Astrocyte of the cerebellum (primary cell): ENCODE measurements at places on chromosomes 12 and 14.

GRCh38 chr12:52637299-52637698 lies 14.7 kb downstream of the KRT2 start:
- DNase-seq = no peak

GRCh38 chr12:52151837-52152783 lies 39.7 kb downstream of the KRT80 start:
- DNase-seq = no peak

- DNase-seq = no peak
Measured at GRCh38 chr12:30448038-30448437, 247.6 kb downstream of the IPO8 start.

- peak; percentile 50 for DNase-seq
Measured at GRCh38 chr14:21039585-21040369, 2.4 kb upstream of the RNASE7 start.

GRCh38 chr14:51507906-51508511 lies 143.7 kb upstream of the FRMD6 start:
- peak; percentile 68 for DNase-seq

GRCh38 chr14:82490397-82490796 lies 956.7 kb upstream of the SEL1L start:
- no peak for DNase-seq

DNA sequence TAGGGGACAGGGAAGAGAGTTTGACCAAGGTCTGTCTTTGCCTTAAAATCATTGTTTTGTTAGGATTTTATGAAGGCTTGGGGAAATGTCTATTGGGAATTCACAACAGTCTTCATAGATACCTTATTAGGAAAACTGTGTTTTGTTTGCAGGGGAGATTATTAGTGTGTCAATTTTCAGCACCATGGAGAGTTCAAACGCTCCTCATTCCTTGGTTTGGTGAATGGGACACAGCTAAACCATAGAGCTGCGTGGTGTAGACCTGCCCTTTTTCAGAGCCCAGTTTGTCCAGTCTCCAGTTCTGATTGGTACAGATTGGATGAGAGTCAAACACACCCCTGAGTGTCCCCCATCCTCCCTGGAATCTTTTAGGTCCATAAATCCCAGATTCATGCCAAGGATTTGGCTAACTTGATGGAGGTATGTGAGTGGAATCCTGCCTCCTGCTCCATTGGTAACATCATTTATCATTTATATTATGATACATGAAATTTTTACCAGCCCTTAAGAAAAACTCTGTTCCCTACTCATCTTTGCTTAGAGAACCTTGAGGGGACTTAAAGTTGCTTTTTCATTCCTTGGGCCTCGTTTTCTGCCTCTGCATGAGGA lies 12.0 kb downstream of the NGDN start:
- DNase-seq = no peak

- no peak for DNase-seq
Measured at GRCh38 chr12:59357811-59358210, 238.0 kb upstream of the SLC16A7 start.

- peak; percentile 78 for DNase-seq
Measured at GRCh38 chr12:105948331-105948730, 190.4 kb downstream of the NUAK1 start.

DNA sequence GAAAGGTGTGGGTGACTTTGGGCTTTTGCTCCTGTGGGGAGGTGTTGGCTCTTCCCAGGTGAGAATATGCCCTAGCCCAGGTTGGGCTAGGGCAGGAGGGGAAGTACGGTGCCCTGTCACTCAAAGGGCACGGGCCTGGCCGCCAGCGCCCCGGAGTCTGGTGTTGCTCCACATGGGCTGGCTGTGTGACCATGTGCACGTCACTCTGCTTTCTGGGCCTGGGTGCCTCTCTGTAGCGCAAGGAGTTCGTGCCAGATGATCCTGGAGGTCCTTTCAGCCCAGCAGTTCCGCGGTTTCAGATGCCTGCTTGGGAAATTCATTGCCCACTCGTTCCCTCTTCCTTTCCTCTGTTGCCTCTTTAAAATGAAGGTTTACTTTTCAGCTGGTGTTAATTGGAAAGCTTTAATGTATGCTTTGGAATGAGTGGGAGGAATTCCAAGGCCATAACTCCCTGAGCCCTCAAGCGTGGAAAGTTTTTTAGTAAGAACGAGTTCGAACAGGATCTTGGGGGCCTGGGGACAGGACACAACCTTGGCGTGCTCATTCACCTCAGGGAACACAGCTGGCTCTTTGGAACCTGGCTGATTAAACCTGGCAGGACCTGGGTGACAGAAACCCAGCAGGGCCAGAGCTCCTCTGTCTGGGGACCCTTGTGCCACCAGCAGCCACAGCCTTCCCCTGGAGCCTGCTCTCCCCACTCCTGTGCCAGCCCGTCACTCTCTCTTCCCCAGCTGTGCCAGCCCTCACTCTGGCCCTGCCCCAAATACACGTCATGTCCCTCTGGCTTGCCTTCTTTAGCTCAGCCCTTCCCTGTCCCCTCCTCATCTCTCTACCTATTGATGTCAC lies 42.8 kb downstream of the TSPAN9 start:
- peak; percentile 59 for DNase-seq

DNA sequence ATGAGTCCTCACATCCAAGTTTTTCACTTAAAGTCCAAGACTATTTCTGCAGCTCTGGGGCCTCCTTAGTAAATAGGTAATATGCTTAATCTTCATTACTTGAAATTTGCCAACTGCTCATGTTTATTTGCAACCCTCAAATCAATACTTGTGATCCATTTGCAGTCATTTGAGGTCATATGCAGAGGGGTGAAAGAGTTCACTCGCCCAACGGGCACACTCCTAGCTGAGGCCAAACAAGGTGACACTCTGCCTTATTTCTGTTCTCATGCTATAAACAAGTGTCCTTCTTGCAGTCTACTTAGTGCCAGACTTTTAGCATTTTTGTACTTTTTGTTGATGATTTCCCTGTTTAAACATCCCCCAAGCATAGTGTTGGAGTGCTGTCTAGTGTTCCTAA lies 409.9 kb downstream of the AEBP2 start:
- DNase-seq = no peak

DNA sequence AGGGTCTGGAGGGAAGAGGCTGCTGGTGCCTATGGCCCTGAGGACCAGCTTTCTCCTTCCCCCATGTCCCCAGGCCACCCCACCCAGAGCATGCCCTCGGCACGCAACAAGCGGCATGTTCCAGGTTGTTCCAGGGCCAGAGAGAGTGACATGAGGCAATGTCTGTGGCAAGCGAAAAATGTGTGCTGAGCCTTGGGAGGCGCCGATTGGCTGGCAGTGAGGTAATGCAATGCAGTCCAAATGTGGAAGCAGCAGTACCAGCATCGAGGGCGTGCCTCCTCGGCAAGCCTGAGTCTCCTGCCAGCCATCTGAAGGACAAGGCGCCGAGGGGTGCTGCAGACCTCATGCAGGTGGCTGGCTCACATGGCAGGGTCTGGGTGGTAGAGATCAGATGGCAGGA lies 423.8 kb downstream of the NRXN3 start:
- no peak for DNase-seq

GRCh38 chr14:88815980-88816379 lies 8.5 kb upstream of the TTC8 start:
- no peak for DNase-seq

GRCh38 chr12:29726321-29726692 lies 57.4 kb downstream of the TMTC1 start:
- peak; percentile 40 for DNase-seq

DNA sequence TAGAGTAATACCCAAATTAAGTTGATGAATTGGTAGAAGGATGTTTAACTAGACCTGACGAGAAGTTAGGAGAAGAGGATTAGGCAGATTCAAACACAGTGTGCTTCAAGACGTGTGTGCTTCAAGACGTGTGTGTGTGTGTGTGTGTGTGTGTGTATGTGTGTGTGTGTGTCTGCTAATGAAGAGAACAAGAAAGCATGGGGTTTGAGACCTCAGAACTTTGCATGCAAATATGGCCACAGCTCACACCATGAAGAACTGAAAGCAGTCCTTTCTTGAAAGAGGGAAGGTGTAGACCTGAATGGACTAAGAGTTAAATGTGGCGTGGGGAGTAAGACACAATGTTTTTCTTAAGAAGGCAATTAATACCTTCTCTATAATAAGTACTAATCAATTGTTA lies 32.5 kb upstream of the SSPN start:
- DNase-seq = no peak

GRCh38 chr12:8667270-8667669 lies 4.6 kb upstream of the MFAP5 start:
- no peak for DNase-seq

GRCh38 chr12:50894241-50894640 lies 51.5 kb downstream of the TMPRSS12 start:
- DNase-seq = no peak

- DNase-seq = no peak
Measured at GRCh38 chr12:54525383-54525782, 24.0 kb upstream of the PDE1B start.

DNA sequence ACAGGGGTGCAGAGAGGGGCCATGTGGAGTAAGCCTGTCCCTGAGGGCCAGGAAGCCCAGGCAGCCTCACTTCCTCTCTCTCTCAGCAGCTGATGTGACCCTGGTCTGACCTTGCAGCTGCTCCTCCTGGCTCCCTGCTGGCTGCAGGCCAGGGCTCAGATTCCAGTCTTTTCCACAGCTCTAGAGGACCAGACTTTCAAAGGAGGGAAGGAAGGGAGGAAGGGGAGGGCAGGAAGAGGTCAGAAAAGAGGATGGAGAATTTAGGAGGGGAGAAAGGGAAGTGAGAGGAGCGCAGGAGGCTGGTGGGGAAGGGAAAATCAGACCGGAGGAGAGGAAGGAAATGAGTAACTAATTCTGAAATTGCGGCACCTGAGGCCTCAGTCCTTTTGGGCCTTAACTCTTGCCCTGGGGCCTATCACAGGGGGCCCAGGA lies 40.9 kb upstream of the VASH1 start:
- DNase-seq = no peak

GRCh38 chr12:22190-22529 lies 44.4 kb upstream of the IQSEC3 start:
- DNase-seq = no peak

GRCh38 chr14:100634026-100634425 lies 46.8 kb upstream of the BEGAIN start:
- no peak for DNase-seq

DNA sequence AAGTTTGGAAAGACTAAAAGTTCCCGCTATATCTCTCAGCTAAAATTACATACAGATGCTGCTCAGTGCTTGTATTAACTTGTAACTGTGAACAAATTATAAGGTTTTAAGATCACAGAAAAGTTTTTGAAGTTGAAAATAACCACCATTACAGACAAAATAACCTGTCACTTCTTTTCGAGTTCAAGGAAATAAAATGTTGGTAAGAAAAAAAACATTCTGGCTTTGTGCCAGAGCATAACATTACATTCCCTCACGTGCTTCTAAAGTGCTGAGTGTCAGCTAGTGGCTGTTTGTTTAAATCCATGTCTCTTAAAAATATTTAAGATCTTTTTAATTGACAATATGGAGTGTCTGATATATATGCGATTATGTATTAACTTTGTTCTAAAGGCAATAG lies 27.2 kb upstream of the ADAMTS20 start:
- no peak for DNase-seq

DNA sequence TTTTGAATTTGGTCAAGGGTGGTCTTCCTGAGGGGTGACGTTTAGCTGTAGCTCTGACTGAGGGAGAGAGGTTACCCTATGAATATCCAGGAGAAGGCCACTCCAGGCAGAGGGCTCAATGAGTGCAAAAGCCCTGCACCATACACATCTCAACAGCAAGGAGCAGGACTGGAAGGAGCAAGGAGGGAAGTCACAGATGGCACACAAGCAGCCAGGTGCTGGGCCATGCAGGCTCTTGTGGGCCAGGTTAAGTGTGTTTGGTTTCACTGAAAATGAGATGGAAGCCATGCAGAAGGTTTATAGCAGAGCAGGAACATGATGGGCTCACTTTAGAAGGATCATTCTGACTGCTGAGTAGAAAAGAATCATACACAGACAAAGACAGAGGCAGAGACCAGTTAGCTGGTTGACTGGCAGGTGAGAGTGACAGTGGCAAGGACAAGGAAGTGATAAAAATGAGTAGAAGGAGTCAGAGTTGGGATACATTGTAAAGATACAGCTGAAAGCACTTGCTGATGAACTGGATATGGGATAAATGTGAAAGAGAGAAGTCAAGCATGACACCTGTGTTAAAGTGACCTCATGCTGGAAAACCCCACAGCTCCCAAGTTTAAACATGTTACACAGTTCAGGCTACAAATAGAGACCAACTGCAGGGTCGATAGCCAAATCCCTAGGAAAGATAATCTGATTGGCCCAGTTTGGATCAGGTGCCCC lies 81.2 kb downstream of the PRKD1 start:
- no peak for DNase-seq

DNA sequence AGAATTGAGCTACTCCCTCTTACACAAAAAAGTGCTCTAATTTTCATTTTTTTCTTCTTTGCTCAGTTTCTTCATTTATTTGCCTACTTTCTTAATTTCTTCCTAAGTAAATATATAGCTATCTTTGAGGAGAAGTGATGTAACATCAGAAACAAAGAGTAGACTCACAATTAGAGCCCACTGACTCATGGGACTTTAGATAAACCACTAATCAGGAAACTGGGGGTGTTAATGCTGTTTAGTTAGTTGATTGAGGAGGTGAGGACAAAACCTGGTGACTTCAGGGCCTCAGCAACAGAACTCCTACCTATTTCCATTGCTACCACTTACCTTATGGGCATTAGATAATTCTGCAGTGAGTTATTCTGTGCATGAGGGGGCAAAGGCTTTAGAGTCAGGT lies 151.7 kb downstream of the MON2 start:
- DNase-seq = no peak

GRCh38 chr12:70242695-70243509 lies at the start of gene CNOT2:
CNOT2 (plus strand) TSS chr12:70243433; CDS start chr12:70278227, 34,794 bp downstream.
- peak; percentile 51 for DNase-seq

DNA sequence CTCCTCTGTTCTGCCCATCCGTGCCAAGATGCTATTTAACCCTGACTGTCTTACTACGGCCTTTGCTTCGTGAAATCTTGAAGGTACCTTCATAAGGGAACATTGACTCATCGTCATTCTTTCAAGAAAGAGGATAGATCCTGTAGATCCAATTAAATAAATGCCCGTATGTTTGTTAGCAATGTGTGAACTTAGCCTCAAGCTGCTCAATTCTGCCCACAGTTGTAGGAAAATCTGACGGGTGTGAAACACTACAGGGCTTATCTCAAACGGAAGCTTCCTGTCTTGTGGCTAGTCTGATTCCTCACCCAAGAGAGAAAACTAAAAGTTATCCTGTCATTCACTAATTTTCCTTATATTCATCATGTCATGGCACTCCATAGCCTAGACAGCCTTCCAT lies 168.0 kb upstream of the TBX3 start:
- DNase-seq = no peak

DNA sequence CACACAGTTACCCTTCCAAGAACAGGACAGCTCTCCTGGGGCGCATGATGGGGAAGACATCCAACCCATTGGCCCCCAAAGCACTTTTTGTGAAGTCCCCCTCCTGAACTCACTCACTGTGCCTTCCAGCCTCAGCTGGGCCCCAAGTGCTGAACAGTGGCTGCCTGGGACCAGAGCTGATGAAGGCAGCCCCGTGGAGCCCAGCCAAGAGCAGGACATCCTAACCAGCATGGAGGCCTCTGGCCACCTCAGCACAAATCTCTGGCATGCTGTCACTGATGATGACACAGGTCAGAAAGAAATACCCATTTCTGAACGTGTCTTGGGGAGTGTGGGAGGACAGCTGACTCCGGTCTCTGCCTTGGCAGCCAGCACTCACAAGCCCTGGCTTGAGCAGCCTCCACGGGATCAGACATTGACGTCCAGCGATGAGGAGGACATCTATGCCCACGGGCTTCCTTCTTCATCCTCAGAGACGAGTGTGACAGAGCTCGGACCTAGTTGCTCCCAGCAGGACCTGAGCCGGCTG lies 72.0 kb downstream of the TECPR2 start:
- no peak for DNase-seq
